ENCODE measurements at places on chromosomes 2 and 18.

- no peak for DNase-seq
Observed at GRCh38 chr18:32958746-32959145, 185.9 kb upstream of the KLHL14 start.

- no peak for DNase-seq
Observed at GRCh38 chr18:5155218-5155906, 41.7 kb downstream of the AKAIN1 start.

DNA sequence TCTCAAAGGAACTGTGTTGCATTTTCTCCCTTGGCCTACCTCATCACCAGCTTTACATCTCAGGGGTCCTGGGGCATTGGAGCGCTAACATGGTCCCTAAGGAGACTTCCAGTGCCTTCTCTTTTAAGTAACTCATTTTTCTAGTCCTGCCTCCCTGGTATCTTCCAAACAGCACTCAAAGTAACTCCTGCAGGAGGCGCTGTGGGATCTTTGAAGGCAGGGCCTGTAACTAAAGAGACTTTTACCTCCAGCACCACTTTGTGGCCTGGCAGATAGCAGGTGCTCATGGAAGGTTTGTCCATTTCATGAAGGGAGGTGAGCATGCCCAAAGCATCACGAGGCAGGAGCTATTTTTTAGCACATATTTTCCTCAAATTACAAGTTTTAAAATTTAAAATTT lies 411.0 kb upstream of the GYPC start:
- peak; percentile 12 for DNase-seq

- DNase-seq, result no peak
Observed at GRCh38 chr2:158232476-158232875, 130.8 kb downstream of the UPP2 start.

DNA sequence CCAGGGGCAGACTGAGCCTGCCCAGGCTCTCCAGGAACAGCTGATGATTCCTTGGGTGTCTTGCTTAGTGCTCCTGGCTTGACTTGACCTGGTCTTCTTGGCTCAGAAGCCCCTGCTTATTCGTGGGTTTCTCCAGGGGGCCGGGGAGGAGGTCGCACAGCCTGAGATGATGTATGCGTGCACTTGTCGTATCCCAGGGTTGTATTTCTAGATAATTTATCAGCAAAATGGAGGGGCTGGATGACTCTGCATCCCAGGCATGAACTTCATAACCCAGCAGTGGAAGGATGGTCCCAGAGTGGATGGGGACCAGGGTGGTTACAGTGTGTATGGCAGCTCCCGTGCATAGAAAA lies 25.2 kb downstream of the IMPA2 start:
- DNase-seq, result no peak

- DNase-seq, result no peak
Observed at GRCh38 chr2:16270441-16270840, 330.1 kb downstream of the MYCN start.

GRCh38 chr2:197241596-197241995 lies 69.0 kb downstream of the ANKRD44 start:
- DNase-seq, result no peak

GRCh38 chr18:23283916-23284430 lies 148.7 kb downstream of the CABLES1 start:
- DNase-seq, result no peak

DNA sequence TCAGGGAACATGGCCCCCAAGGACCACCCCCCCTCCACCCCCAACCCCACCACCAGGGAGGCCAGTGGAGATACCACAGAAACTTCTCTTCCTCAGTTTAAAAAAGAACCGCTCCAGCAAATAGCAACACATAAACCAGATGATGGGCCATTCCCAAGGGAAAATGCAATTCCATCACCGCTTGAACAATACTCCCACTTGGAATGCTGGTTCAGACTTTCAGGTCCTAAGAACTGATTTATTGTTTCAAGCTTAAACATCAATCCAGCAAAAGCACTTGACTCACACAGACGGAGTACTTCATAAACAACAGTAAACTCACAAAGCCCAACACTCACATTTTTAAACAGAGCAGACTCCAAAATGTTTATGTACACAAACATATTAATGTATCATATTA lies 6.9 kb downstream of the HDAC4 start:
- DNase-seq, result no peak

GRCh38 chr2:101625387-101625786 lies 72.1 kb upstream of the MAP4K4 start:
- DNase-seq, result no peak

GRCh38 chr2:64938607-64939285 lies 50.5 kb upstream of the SLC1A4 start:
- no peak for DNase-seq

DNA sequence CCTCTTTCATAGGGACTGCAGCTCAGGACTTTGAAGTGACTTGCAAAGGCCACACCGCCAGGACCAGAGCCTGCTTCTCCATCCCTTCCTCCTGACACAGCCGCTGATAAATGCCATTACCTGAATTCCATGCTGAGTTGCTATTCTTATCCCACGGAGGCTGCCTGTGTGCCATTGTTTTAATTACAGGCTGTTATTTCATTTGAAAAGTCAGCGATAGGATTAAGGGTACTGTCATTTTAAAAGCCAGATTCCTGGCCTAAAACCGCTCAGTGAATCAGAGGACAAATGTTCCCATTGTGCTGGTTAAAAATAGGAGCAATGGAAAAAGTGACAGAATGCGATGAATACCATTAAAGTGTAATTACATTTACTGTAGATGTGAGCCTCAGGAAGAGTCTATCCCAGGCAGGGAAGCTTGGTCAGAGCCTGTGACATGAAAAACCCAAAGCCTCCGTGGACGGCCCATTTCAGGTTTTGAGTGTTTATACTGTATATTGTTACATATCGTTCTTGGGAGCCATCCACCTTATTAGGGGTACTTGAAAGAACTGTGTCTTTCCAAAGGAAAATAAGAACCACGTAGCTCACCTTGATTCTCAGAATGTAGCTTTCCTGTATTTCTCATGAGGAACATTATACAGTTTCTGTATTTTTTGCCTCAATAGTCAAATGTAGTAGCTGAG lies 41.3 kb downstream of the PDCL3 start:
- DNase-seq, result no peak

DNA sequence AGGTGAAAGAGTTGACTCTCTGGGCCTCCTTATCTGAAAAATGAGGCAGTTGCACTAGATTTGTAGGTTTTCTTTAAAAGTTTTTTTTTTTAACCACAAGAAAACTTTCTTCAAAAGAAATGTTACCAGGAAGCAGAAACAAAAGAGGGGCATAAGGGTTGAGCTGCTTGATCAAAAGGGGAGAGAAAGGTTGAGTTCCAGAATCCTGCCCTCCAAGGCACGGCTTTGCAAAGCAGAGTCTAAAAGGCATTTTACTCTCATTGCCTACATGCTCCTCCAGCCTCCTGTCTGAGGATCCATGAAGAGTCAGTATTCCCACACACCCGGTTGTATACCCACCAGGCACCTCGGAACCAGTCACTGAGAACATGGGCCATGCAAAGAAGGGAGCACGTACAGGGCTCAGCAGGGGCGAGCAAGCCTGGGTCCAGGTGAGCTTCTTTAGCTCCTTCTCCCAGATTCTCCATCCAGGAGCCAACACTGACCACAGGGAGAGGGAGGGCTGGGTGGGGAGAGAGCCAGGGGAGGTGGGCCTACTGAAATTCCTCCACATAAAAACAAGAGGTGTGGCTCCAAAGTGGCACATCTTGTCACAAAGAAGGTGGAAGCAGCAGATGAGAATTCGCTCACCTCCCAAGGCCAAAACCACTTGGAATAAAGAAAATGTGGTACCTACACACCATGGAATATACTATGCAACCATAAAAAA lies 116.0 kb upstream of the EPC2 start:
- DNase-seq, result no peak

GRCh38 chr2:127270663-127271062 lies 23.3 kb downstream of the ERCC3 start:
- no peak for DNase-seq

GRCh38 chr2:104473546-104473945 lies 380.4 kb upstream of the POU3F3 start:
- no peak for DNase-seq

DNA sequence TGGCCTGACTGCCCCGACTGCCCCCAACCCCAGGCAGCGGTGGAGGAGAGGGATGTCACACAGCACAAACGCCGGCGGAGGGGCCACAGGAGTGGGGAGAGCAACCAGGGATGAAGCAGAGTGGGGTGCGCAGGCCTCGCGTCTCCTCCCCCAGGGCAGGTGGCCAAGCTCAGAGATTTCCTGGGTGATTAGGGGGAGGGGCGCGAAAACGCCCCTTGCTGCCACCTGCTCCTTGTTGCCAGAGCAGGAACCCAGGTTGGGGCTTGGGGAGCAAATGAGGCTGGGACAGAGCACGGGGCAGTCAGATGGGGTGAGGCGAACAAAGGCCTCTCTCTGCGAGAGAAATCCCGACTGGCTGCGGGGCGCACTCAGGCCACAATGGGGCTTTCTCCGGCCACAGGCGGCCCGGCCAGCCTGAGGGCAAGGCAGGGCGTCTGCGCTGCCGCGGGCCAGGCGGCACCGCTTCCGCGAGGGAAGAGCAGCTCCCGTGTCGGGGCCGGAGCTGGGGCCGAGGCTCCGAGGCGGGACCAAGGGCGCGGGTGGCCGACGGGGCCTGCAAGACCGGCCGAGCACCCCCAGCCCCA lies 11.5 kb downstream of the TEX44 start:
- DNase-seq, result peak; percentile 53

DNA sequence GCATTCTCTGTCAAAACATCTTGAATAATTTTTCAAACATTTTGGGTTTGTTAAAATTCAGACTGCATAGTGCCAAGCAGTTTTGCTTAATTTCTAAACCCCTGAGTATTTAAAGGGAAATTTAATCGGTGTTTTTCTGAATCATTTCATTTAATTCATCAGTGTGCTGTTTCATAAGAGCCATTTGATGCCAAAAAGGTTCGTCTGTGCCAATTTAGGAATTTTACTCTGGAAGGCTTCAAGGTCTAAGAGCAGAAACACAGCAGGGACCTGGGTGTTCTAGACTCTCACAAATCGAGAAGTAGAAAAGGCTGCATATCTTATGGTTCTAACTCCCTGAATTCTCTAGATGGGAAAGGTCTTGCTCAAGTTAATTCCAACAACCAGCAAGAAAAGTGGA lies 311.9 kb upstream of the NT5C1B start:
- DNase-seq, result no peak

- DNase-seq, result peak; percentile 44
Observed at GRCh38 chr2:72893594-72894319, 6.5 kb downstream of the SPR start.

GRCh38 chr2:160910681-160911080 lies 249.5 kb upstream of the TANK start:
- DNase-seq, result no peak

DNA sequence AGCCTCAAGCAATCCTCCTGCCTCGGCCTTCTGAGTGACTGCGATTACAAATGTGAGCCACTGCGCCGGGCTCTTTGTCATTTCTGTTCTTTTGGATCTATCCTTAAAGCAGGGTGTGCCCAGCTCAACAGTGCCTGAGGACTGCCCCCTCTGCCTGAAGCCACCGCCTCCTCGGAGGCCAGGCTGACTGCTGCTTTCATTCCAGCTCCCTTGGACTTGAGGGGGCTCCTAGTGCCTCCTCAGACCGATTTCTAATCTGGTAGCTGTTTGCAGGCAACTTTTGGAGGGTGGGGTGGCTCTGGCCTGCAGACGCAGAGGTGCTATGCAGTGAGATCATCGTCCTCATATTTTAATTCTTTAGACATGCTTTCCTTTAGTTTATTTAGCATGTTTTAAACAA lies 35.9 kb upstream of the KLF11 start:
- no peak for DNase-seq

GRCh38 chr2:102895376-102895775 lies 133.5 kb downstream of the TMEM182 start:
- no peak for DNase-seq

GRCh38 chr2:213098612-213099011 lies 52.8 kb downstream of the IKZF2 start:
- no peak for DNase-seq

- DNase-seq, result no peak
Observed at GRCh38 chr2:37582481-37583220, 88.8 kb downstream of the CDC42EP3 start.

DNA sequence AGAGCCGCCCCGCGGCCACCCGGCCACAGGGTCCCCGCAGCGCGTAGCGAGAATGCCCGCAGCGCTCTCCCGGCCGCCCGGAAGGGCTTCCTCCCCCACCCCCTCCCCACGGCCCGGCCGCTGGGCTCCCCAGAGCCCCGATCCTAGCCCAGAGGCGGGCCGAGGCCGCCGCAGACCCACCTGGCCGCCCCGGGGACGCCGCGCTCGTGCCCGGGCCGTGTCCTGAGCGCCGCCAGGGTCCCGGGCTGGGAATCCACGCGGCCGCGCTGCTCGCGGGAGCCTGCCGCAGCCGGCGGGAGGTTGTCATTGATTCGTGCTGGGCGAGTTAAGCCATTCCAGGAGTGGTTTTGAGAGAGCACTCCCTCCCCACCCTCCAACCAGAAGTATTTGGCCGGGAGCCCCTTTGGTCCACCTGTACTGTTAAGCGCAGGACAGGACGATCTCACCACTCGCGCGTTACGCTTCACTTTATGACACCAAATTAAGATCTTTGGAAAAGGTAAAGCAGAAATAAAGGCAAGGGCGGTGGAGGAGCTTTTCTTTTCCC lies 206.4 kb upstream of the SMAD2 start:
- no peak for DNase-seq

DNA sequence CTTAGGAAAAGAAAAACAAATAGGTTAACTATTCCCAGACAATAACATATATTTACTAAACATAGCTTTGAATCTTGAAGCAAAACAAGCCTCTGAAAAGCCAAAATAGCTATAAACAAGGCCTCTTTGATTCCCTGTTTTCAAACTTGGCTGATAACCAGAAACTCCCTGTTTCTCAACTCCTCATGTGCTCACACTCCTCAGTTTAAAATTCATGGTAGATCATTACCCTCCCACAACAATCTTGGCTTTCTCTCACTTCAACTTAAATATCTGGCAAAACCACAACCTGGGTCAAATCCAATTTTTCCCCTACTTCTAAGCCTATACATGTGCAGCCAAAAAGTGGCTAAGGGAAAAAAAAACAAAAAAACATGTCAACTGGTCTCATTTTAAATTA lies 15.6 kb downstream of the SUCLG1 start:
- DNase-seq, result no peak

GRCh38 chr2:219911541-219911940 lies 284.1 kb downstream of the SLC4A3 start:
- DNase-seq, result no peak

GRCh38 chr2:9299161-9300100 lies 92.8 kb downstream of the ASAP2 start:
- no peak for DNase-seq
